ENCODE measurements at places on chromosomes 1 and 21. TPM values are rescaled to one million over a fixed set of nuclear protein-coding genes. Genes with fewer than 3 reads are reported as not detected.

Gene CFHR3
- total RNA-seq: not detected

Gene SLC44A5
- under 0.01 TPM for total RNA-seq

- no peak for DNase-seq
- peaks cover 53% of the 10 kb centered on the region for H3K27me3 ChIP-seq
- no peak overlapping the region for H3K27ac ChIP-seq
- H3K4me3 ChIP-seq: no peak overlapping the region
These were observed 107.5 kb downstream of the SETD4 start for GRCh38 chr21:35952651-35953340.

DNA sequence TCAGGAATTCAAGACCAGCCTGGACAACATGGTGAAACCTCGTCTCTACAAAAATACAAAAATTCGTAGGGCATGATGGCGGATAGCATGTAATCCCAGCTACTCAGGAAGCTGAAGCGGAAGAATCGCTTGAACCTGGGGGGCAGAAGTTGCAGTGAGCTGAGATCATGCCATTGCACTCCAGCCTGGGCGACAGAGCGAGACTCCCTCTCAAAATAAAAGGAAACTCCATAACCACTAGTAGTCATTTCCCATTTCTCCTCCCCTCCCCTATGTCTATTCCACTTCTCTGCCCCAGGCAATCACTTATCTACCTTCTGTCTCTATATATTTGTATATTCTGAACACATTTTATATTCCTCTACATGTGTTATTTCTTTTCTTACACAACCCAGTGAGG is 4.0 kb upstream of the CEP350 start:
- DNase-seq: no peak
- H3K4me1 ChIP-seq: peaks cover 2% of the 10 kb centered on the region

Gene TMEM240
- total RNA-seq: 1.1 TPM

DNA sequence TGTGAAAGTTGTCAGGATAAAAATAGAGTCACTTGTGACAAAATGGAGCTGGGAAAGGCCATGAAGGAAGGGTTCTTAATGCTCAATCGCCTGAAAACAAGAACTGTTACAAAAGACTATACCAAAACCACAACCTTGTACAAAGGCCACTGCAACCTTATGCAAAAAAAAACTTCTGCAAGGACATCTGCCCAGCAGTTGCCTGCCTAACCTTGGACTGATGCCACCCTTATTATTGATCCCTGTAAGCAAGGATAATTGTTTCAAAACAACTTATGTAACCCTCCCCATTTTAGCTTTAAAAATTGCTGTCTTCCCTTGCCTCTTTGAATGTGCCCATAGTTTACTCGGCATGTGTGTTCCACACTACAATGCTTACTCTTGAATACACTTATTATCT is 5.7 kb downstream of the ALG14 start:
- no peaks in the 10 kb centered on the region for H3K36me3 ChIP-seq
- no peak for DNase-seq
- H3K4me1 ChIP-seq: no peaks in the 10 kb centered on the region
- no peaks in the 10 kb centered on the region for H3K27me3 ChIP-seq
- H3K27ac ChIP-seq: no peak overlapping the region

Gene IVL
- total RNA-seq: not detected

Measured in IMR-90 (cell line).